Tracheal epithelial cell (primary cell): ENCODE measurements at places on chromosomes 2 and 18. TPM values are rescaled to one million over a fixed set of nuclear protein-coding genes. Genes with fewer than 3 reads are reported as not detected.

The IL1R1 gene
- 1.7 and 4.8 TPM in 2 replicates for total RNA-seq

The TNFAIP6 gene
- under 0.01 and 6.0 TPM in 2 replicates for total RNA-seq

The FOXD4L1 gene
- under 0.01 TPM in 2 replicates for total RNA-seq

The SLC5A7 gene
- not detected in 2 replicates for total RNA-seq

The TDRD15 gene
- total RNA-seq: under 0.01 TPM in 1 of 2 replicates, not detected in the other

The SLC40A1 gene
- 1.4 and 1.7 TPM in 2 replicates for total RNA-seq

The DCC gene
- total RNA-seq: under 0.01 TPM in 1 of 2 replicates, not detected in the other

The GPR45 gene
- total RNA-seq: not detected in 2 replicates

The ASB18 gene
- total RNA-seq: not detected in 2 replicates

The CARF gene
- total RNA-seq: 3.1 and 4.7 TPM in 2 replicates

The CLIP4 gene
- 84.1 and 109 TPM in 2 replicates for total RNA-seq

The TLX2 gene
- not detected in 2 replicates for total RNA-seq

The TTN gene
- total RNA-seq: under 0.01 TPM in 1 of 2 replicates, not detected in the other

The MROH2A gene
- total RNA-seq: not detected in 2 replicates

The C2orf80 gene
- not detected in 2 replicates for total RNA-seq
